ENCODE measurements at places on chromosomes 11 and 22.
A peak's percentile ranks its signal among the peaks of the same experiment; 100 is the strongest.

GRCh38 chr22:42436404-42436803 lies 4.2 kb upstream of the NFAM1 start:
- no peak for DNase-seq

- DNase-seq = peak; percentile 46
These were observed 10.2 kb upstream of the PDE2A start for GRCh38 chr11:72684236-72684912.

DNA sequence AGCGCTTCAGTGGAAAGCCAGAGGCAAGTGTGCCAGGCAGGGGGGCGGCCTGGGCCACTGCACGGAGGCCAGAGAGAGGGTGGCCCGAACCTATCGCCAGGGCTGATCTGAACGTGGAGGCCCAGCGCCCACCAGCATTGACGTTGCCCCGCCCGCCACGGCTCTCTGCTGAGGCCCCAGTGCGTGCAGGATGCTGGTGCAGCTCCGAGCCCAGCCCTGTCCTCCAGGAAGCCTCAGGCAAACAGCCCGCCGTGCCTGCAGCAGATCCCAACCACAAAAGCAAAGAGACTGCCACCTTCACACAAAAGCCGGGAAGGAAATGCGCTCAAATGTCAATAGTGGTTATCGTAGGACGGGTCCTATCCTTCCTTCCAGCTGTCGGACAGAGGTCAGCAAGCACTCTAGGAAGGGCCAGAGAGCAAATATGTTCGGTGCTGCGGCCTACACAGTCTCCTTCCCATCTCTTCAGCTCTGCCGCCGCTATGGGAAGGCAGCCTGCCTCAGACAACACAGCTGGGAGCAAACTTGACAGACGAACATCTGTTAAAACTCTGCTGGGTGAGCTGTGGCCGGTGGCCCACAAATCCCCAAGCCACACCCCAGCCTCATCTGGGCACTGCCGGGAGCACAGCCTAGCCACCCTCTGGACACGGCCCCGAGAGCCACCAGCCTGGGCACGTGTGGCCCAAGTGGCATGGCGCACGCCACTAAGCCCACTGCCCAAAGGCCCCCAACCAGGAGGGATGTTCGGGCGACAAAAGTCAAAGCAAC lies 146.2 kb downstream of the CRYBB2 start:
- no peak for DNase-seq

- peak; percentile 63 for DNase-seq
These were observed 93.3 kb downstream of the SGSM3 start for GRCh38 chr22:40463683-40464082.

DNA sequence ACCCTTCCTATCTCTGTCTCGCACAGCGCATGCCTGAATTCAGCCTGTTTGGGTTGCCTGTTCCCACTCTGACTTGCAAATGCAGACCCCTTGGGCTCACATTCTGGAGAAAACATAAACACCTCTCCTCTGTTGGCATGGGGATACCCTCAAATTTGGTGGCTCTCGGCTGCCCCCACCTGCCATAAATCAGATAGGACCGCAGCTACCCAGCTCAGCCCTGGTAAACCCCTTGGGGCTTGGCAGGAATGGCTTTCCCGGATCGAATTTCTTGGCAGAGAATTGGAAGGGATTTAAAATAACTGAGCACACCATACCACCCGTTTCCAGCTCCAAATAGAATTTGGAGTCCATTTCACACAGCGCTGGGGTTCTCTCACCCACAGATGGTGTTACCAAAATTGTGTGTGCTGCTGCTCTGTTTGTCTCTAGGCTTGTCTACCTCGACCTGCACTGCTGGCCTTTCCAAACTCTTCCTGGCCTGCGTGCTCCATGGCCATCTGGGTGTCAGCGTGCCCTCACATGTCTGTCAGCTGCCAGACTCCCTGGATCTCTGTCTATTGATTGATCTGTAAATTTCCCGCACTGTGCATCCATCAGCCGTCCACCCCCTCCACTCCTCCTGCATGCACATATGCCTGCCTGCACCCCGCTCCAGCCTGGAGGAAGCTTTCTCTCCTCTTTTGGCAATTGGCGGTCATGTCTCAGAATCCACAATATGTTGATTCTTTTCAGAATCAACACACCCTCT lies 134.0 kb downstream of the NTM start:
- no peak for DNase-seq

DNA sequence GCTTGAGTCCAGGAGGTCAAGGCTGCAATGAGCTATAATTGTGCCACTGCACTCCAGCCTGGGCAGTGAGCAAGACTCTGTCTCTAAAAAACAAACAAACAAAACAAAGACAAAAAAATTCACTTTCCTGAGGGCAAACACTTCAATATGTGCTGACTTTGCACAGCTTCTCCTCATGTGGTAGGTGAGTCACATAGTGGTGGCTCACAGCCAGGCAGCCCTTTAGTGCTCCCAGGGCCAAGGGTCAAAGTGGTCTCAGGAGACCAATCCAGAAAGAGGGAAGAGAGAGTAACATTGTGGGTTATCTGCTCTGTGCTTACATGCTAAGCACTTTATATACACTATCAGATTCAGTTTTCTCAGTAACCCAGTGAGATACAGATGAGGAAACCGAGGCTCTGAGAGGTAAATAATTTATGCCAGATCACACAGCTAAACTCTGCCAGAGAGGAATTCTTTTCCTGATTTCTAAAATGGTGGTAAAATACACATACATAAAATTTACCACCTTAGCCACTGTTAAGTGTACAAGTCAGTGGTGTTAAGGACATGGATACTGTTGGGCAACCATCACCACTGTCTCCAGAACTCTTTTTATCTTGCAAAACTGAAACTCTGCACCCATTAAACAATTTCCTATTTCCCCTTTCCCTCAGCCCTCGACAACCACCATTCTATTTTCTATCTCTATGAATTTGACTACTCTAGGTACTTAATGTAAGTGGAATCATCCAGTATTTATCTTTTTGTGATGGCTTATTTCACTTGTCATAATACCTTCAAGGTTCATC lies 231.7 kb upstream of the NARS2 start:
- no peak for DNase-seq

- DNase-seq = no peak
These were observed 22.0 kb downstream of the MFNG start for GRCh38 chr22:37464181-37464580.

GRCh38 chr11:31106326-31106725 lies 263.2 kb downstream of the DCDC1 start:
- no peak for DNase-seq

DNA sequence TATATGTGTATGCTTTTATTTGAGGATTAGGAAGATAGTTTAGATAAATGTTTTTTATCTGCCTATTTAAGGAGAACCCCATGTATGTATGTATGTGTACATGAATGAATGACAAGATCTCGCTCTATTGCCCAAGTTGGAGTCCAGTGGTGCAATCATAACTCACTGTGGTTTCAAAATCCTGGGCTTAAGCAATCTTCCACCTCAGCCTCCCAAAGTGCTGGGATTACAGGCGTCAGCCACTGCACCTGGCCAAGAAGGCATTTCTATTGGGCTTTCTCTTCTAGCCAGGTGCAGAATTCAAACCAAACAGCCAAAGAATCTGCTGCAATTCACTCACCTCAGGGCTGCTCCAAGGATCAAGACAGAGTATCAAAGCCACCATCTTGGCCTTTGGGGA lies 25.5 kb upstream of the DGKZ start:
- DNase-seq = no peak

DNA sequence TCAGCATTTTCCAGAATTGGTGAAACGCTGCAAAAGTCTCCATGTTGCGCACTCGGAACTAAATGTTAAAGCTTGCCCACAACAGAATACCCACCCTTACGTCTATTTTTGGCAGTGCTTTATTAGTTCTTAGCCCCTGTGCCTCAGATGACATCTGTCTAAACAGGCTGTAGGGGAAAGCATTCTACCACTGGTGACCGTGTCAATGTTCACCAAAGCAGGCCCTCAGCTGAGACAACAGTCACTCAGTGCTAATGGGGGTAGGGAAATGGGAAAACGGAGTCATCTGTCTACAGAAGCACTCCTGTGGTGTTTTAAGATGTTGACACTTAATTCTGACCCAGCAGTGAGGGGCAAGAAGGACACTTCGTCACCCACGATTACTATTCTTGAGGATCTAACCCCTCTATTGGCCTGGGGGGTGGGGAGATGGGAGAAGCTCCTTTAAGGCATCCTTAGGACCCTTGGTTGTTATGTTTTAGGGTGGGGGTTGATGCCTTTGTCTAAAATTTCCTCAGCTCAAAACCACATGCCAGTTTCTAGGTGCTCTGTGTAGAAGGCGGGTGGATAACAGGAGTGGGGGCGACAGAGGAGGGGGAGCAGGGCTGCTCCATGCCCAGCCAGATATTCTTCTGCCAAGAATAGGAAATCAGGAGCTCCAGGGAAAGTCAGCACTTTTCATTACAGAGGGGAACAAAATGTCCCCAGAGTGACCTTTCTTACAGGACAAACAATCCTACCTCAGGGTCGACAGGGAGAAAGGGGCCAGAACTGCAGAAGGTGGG lies 15.6 kb upstream of the MFRP start:
- DNase-seq = no peak

GRCh38 chr11:126915430-126915829 lies 85.1 kb downstream of the KIRREL3 start:
- DNase-seq = no peak

GRCh38 chr11:19774817-19775580 lies 62.4 kb downstream of the NAV2 start:
- no peak for DNase-seq

DNA sequence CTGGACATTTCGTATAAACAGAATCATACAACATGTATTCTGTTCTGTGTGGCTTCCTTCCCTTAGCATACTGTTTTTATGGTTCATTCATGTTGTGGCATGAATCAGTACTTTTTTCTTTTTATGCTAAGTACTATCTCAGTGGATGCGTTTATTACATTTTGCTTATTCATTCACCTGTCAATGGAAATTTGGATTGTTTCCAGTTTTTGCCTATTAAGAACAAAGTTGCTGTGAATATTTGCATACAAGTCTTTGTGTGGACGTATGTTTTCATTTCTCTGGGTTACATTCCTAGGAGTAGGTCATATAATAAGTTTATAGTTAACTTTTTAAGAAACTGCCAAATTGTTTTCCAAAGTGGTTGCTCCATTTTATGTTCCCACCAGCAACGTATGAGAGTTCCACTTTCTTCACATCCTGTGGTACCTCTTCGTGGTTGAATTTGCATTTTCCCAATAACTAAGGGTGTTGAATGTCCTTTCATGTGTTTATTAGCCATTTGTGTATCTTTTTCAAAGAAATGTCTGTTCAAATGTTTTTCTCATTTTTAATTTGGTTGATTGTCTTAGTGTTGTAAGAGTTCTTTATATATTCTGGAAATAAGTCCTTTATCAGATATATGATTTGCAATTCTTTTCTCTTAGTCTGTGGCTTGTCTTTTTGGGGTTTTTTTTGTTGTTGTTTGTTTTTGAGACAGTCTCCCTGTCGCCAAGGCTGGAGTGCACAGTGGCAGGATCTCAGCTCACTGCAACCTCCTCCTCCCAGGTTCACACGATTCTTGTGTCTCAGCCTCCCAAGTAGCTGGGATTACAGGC lies 46.0 kb upstream of the MICAL2 start:
- no peak for DNase-seq

DNA sequence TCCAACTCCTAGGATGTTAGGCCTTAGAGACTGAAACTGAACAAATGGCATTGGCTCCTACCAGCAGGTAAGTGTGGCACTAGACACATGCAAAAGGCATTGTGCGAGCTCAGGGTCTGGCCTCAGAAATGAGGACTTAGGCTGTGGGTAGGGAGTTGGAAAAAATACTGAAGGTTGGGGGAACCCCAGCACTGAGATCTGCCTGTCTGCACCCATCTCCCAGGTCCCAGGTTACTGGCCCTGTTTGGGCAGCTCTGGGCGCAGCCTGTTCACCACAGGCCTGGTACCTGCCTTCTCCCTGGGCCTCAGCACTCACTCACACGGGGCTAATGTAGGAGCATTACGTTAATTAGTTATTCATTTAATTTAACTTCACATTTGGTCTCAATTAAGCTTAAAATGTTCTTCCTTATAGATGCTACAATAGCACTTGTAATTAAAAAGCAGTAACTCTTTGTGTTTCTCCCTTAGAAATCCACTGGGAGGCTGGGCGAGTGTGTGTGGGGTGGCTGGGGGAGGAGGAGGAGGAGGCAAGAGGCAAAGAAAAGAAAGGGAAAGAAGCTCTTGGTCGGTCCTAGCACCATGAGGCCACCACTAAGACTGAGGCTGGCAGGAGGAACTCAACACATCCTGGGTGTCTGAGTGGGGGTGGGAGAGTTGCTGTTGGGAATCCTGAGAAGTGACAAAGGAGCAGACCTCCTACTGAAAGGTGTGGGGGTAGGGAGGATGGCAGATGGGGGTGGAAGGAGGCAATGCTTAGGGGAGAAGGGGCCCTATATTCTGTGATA lies 19.4 kb downstream of the TMEM218 start:
- no peak for DNase-seq
